Cortex of kidney (tissue), 1 donor: ENCODE measurements at places on chromosomes 3 and 15.

- no peak for DNase-seq
Measured at GRCh38 chr15:62795171-62795570, 247.4 kb upstream of the TPM1 start.

- no peak for DNase-seq
Measured at GRCh38 chr15:25246641-25247406, 192.0 kb downstream of the UBE3A start.

- DNase-seq, result no peak
Measured at GRCh38 chr15:55721554-55722185, 21.3 kb downstream of the PRTG start.

DNA sequence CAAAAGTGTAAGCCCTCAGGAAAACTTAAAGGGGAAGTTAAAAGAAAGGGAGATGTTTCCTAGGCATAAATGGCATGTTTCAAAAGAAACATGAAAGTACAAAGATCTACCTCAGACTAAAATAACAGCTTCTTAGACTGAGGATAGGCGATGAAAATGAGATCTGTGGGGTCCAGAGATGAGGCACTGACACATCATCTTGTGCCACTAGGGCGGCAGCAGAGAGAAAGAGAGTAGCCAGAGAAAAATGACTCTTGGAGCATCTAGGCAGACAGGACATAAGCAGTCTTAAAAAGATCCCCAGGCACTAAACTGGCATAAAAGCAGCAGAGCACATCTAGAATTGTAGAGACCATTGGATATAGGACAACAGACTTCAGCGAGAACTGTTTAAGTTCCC is 42.5 kb upstream of the RFX7 start:
- DNase-seq, result no peak

DNA sequence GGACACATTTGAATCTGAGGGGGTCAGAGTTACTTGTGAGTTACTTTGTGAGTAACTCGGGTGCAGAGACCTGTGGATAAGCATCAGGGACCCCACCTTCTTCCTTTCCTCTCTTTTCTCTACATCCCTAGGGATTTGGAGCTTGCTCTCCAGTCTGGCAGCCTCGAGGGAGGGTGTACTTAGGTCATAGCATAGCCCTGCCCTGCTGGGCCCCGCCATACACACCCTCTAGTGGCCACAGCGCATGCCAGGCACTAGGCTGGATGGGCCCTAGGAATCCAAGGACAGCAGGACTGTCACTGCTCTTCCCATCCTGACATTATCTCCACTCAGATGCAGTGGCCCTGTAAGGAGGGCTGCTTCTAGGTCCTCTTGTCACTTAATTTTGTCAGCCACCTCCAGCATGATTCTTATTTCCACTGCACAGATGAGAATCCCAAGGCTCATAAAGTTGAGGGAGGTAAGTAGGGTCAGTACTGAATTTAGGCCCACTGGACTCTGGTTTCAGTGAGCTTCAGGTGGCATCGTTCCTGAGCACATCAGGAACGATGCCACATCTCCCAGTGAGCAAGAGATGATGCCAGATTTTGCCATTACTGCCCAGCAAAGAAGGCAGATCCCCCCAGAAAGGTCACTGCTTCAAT is 3.6 kb upstream of the SMAD6 start:
- no peak for DNase-seq

GRCh38 chr15:73679180-73679579 is 5.0 kb upstream of the CD276 start:
- no peak for DNase-seq

DNA sequence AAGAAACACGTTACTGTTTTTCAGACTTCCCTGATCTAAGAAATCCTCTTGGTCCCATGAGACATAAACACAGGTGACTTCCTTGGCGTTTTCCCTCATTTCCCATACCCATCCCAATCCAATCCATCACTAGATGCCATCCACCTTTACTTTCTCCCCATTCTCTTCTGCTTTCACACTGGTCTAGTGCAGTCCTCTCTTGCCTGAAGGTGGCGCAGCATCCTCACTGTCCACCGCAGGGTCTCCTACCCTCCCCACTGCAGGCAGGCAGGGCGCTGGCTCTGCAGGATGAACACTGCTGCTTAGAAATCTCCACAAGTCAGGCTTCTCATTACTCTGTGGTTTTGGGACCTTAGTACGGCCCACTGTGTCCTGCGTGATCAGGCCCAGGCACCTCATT is 58.2 kb downstream of the RAB7A start:
- DNase-seq, result no peak
